ENCODE measurements at places on chromosomes 7 and 10.

- peak; percentile 98 for DNase-seq
Measured at GRCh38 chr10:60480865-60481563, 91.3 kb upstream of the ANK3 start.

GRCh38 chr7:111140091-111140865, 49.4 kb downstream of the LRRN3 start:
- peak; percentile 77 for DNase-seq

DNA sequence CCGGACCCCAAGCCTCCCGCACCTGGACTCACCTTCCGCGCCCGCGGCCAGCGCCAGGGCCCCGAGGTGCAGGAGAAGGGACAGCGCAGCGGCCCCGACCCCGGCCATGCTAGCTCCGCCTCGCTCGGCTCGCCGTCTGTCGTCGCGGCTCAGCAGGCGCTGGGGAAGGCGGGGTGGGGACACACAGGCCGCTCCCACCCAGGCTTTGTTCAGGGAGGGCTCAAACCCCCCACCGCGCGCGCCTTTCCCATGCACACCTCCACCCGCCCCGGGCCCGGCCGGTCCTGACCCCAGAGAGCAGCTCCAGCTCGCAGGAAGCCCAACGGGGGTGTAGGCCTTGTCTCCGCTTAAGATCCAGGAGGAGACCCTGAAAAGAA, at the start of gene KCP:
Gene KCP, minus strand, starts transcription at position 141 of the 377 bp plus-strand sequence. Its CDS starts 33 bp downstream, at position 108.
- no peak for DNase-seq

DNA sequence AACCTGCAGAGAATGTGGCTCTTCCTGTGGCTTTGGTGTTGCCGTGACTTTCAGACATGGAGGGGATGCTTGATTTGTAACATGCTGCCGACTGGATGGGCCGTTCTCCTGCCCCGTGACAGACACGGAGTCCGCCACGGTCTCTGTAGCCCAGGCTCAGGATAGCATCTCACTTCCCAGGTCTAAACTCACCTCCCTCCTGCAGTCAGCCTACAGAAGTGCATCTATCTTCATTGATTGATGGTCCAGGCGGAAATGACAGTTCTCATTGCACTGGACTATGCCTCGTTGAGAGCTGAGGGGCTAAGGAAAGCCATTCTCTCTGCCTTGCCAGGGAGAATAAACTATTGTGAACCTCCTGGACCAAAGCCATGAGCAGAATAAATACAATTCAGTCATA, 77.5 kb downstream of the CHN2 start:
- DNase-seq, result no peak

DNA sequence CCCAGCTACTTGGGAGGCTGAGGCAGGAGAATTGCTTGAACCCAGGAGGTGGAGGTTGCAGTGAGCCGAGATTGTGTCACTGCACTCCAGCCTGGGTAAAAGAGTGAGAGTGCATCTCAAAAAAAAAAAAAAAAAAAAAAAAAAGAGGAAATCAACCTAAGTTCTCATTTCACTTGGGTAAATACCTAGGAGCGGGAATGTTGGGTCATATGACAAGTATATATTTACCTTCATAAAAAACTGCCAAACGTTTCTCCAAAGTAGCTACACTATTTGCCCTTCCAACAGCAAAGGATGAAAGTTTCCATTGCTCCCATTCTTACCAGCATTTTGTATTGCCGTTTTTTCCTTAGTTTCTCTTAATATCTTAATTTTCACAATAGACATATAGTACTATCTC, 9.8 kb downstream of the P4HA1 start:
- DNase-seq, result peak; percentile 88
